ENCODE measurements at places on chromosomes 16 and 17.

GRCh38 chr17:50917418-50917743, 51.2 kb upstream of the TOB1 start:
- DNase-seq: no peak

- DNase-seq: no peak
These were observed 130.8 kb downstream of the XYLT1 start for GRCh38 chr16:17339764-17340541.

GRCh38 chr16:278863-279366, 1.5 kb upstream of the ARHGDIG start:
- DNase-seq: peak; percentile 42

DNA sequence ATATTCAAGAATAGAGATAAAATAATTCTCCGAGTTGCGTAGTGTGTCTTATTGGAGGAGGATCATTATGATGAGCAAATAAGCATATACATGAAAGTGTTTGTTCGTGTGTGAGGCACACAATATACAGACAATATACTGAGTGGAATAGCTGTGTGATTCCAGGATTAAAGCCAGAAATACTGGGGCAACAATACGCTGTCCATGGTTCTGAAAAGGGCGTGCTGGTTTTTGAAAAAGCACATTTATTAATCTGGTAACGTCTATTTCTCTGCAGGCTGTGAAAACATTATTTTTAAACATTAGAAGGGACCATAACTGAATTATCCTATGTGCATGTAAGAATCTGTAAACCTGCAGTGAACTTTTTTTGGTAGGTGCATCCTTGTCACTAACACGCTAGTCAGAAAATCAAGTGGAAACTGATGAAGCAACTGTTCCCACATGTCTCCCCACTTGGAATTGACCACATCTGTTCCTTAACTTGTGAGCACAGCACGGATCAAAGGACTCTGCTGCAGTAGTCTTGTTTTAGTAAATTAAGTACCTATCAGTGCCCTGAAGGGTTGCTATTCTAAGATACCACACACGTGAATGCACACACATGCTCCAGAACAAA, 346.0 kb downstream of the GRIN2A start:
- no peak for DNase-seq

DNA sequence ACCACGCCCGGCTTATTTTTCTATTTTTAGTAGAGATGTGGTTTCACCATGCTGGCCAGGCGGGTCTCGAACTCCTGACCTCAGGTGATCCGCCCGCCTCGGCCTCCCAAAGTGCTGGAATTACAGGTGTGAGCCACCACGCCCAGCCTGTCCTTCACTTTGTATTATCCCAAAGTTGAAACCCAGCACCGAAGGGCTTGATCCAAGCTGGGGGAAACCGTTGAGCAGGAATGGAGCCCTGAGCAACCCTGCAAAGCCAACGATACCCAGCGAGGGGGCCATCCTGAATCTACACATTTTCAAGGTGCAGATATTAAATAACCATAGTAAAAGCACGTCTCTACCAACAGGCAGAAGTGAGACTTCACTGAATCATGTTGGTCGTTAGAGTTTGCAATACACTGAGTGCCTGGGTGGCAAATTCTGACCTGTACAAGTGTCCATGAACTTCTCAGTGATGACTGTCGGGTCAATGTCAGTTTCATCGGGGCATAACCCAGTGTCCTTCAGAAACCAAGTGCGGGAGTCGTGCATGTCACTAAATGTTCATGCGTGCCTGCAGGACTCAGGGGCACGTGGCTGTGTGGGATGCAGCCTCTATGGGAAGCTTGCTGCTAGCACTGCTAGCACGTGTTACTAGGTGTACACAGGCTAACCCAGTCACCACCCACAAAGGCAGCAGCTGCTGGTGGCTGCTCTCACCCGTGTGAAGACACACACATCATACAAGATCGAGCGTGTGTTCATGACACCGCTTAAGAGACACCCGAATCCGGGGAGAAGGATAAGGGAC, 10.5 kb upstream of the RBFOX3 start:
- no peak for DNase-seq

GRCh38 chr17:59415397-59415796, 83.9 kb downstream of the YPEL2 start:
- no peak for DNase-seq
